ENCODE measurements at places on chromosomes 3 and 15. TPM values are rescaled to one million over a fixed set of nuclear protein-coding genes. Genes with fewer than 3 reads are reported as not detected.

Gene LMAN1L
- polyA plus RNA-seq = 1.1 TPM

Gene DOCK3
- 0.06 TPM for polyA plus RNA-seq

Gene ATOSA
- 111 TPM for polyA plus RNA-seq

Gene COL6A6
- not detected for polyA plus RNA-seq

Gene MST1R
- 1.7 TPM for polyA plus RNA-seq

Gene MESP2
- 0.19 TPM for polyA plus RNA-seq

Gene RPN1
- polyA plus RNA-seq = 40.4 TPM

Gene UROC1
- polyA plus RNA-seq = not detected

Gene TRH
- polyA plus RNA-seq = not detected

Gene CPB1
- polyA plus RNA-seq = not detected

Gene PARP15
- 489 TPM for polyA plus RNA-seq

Gene SV2B
- 0.03 TPM for polyA plus RNA-seq

Gene DET1
- polyA plus RNA-seq = 6.7 TPM

Gene CEP97
- polyA plus RNA-seq = 2.2 TPM

Gene TMCO5A
- not detected for polyA plus RNA-seq

Gene CDCP1
- not detected for polyA plus RNA-seq

Gene KPNA1
- polyA plus RNA-seq = 14.9 TPM

Gene PCLAF
- 0.92 TPM for polyA plus RNA-seq

Gene EXD1
- not detected for polyA plus RNA-seq

Gene DLEC1
- 0.52 TPM for polyA plus RNA-seq

Gene DNAJA4
- polyA plus RNA-seq = 19.2 TPM

Gene C3orf80
- polyA plus RNA-seq = not detected

Gene KATNBL1
- 35.8 TPM for polyA plus RNA-seq

Gene CADPS
- polyA plus RNA-seq = 0.27 TPM

Gene CHRM5
- polyA plus RNA-seq = not detected

Gene PTH1R
- not detected for polyA plus RNA-seq

Gene NOP10
- 133 TPM for polyA plus RNA-seq

Gene ISL2
- polyA plus RNA-seq = 1.8 TPM

Gene MKRN2OS
- not detected for polyA plus RNA-seq

Gene CP
- polyA plus RNA-seq = not detected

Gene TNFAIP8L3
- not detected for polyA plus RNA-seq

Gene ACAN
- polyA plus RNA-seq = not detected

Gene GASK1A
- not detected for polyA plus RNA-seq

Gene SCN5A
- 0.01 TPM for polyA plus RNA-seq

Gene WWTR1
- 0.79 TPM for polyA plus RNA-seq

Gene CPNE9
- polyA plus RNA-seq = 0.30 TPM

Gene ANKUB1
- not detected for polyA plus RNA-seq

Gene C3orf85
- not detected for polyA plus RNA-seq

Gene LRRIQ4
- polyA plus RNA-seq = not detected

Gene CDHR4
- polyA plus RNA-seq = 0.18 TPM

Gene OR5K1
- polyA plus RNA-seq = not detected

Gene HYAL1
- polyA plus RNA-seq = not detected

Gene GRK7
- polyA plus RNA-seq = 0.07 TPM

Gene ZBTB20
- polyA plus RNA-seq = 4.6 TPM

Gene ITIH3
- polyA plus RNA-seq = not detected

Gene OCA2
- polyA plus RNA-seq = 0.09 TPM

Gene SFMBT1
- 9.9 TPM for polyA plus RNA-seq

Measured in B cell (primary cell).